ENCODE measurements at places on chromosomes 16 and 17.

DNA sequence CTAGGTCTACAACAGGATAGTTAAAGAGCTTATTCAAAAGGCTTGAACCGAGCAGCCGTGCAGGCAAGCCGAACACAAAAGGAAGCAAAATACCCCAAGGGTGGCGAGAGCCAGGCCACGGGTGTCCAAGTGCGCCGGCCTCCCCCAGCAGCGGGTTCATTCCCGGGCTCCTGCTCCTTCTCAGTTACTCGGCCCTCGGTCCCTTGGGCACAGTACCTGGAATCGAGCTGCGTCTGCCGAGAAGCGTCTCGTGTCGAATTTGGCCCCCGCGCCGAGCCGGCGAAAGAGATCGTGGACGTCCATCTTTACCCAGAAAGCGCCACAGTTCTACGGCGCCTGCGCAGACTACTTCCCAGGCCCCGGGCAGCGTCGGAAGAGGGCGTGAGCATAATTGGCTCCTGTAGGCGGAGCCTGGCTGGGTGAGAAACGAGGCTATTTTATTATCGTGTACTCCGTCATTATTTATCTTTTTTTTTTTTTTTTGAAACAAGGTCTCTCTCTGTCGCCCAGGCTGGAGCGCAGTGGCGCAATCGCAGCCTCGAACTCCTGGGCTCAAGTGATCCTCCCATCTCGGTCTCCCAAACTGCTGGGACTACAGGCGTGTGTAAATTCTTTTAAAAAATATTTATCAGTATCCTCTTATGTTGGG, at the start of gene DDX52:
Gene DDX52, minus strand, starts transcription at position 329 of the 649 bp plus-strand sequence. Its CDS starts 26 bp downstream, at position 303.
- peak; percentile 86 for DNase-seq

- DNase-seq = no peak
These were observed 25.4 kb upstream of the SLC38A8 start for GRCh38 chr16:84068041-84068440.

DNA sequence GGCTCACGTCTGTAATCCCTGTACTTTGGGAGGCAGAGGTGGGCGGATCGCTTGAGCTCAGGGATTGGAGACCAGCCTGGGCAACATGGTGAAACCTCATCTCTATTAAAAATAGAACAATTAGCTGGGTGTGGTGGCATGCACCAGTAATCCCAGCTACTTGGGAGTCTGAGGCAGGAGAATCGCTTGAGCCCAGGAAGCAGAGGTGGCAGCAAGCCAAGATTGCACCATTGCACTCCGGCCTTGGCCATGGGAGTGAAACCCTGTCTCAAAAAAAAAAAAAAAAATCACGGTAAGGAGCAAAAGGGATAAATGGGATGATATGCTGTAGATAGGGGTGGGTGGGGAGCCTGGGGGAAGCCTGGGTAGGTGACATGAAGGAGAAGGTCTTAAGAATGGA, 20.4 kb upstream of the TMEM98 start:
- no peak for DNase-seq

DNA sequence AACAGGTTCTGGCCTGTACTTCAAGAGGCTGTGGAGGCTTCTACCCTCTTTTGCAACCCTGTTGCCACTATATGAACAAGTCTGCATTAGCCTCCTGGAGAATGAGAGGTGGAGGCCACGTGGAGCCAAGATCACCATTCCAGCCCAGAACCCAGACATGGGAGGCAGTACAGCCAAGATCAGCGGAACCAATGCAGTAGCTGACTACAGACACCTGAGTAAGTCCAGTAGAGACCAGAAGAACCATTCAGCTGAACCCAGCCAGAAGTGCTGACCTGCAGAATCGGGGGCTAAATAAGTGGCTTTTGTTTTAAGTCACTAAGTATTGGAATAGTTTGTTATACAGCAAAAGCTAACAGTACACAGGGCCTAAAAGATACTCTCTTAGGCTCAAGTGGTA, 12.1 kb downstream of the FAM20A start:
- no peak for DNase-seq

DNA sequence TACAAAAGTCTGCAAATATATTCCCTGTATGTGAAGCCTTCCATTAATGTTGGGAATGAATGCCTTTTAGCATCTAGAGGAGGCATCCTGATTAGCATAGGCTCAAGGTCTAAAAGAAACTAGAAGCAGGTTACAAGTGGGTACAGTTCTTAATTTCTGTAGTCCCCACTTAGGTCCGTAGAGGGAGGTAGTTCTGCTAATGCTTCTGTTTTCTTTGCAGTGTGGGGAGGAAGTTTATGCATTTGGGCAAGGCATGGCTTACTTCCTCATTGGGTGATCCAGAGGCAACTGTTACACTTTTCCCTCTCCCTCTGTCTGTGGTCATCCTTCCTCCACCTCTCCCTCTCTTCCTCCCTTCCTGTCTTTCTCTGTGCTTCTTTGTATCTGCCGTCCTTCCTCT, 108.4 kb upstream of the ZKSCAN2 start:
- DNase-seq = no peak

DNA sequence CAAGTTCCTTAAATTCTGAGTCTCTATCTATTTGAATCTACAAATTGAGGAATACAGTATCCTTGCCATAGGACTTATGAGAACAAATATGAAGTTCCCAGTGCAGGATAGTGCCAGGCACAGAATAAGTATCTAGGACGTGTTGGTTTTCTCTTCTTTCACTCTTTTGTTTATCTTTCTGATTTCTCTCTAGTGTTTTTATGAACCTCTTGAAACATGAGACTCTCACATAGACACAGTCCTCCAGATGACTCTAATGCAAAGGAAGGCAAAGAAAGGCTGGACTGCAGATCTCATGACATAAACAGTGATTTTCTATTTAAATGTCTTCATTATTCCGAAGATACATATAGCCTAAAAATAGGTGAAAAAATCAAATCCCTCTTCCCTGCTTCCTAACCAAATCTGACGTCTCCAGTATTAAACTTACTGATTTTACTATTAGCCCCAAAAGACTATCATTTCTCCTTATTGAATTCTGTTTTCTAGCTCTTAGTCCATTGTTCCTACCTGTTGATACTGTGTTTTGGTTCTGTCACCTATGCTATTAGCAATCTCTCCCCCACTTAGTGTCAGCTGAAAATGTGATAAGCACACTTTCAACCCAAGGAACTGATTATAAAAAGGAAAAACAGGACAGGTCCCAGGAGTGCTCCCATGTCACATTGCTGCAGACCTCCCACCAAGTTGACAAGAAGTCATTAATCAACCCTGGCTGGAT, 24.9 kb upstream of the ADAMTS18 start:
- no peak for DNase-seq

DNA sequence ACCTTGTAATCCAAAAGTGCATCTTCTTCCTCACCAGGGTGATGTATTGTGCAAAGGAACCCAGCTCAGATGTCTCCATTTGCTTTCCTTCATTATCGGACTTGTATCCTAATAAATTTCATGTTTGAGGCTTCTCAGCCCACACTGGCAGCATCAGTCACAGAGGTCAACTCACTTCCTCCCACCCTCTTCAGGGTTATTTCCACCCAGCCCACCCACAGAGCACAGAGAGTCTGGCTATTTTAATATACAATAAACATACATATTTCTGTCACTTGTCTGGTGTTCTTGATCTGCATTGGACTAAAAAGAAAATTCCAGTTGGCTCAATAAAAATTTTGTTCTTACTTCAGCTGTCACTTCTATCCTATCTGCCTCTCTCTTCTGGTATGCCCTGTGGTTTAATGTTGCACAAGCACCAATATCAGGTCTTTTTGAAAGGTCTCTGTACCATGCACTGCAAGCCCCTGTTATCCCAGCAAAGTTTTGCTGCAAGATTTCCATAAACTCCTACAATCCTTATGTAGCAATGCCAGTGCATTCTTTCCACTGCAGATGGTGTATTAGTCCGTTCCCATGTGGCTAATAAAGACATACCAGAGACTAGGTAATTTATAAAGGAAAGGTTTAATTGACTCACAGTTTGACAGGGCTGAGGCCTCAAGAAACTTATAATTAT, 201.8 kb downstream of the CDH11 start:
- DNase-seq = no peak

DNA sequence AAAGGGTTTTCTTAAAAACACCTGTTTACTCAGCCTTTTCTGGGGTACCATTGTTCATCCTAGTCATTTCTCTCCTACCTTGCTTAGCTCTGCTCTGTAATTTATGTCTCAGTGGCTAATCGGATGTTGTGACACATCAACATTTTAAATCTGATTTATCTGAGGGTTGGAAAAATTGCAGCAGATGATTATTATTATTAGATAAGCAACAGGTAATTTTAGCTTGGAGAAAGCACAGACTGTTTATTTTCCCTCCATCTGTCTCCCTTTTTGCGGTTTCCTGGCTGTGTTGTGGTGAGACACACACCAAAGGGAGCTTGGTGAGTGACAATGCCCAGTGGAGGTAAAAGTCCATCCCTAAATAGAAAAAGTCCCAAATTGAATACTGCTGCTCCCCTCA, 389.9 kb downstream of the UTP18 start:
- DNase-seq = no peak

DNA sequence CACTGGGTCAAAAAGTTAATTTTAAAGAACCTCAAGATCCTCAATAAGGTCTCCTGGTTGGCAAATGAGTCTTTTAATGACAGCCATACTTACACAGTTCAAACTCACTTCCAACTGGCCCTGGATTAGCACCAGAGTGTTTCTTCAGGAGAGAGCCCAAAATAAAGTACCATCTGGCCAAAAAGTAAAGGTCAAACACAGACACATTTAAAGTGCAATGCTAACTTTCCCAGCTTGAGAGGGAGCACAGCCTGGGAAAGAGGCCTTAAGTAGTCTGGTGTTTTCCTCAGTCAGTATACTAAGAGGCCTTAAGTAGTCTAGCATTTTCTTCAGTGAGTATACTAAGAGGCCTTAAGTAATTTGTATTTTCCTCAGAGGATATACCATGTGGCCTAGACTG, 46.6 kb upstream of the ERN1 start:
- DNase-seq = no peak

- DNase-seq = no peak
These were observed 165.3 kb upstream of the ZNF267 start for GRCh38 chr16:31708348-31708747.

DNA sequence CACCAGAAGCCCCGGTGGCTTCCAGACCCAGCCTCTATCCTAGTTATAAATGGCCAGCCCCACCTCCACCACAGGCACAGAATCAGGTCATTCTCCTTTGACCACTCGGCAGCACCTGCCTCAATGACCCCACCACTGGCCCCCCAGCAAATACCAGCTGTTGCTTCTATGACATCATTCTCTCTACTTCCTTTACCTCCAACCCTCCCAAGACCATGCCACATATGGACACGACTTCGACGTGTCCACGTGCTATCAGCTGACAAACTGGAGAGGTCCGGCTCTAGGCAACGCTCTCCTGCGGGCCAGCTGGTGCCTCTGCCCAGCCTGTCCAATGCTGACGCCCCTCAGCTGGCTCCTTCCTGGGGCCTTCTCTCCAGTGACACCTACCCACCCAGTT, 5.9 kb downstream of the ALYREF start:
- no peak for DNase-seq

DNA sequence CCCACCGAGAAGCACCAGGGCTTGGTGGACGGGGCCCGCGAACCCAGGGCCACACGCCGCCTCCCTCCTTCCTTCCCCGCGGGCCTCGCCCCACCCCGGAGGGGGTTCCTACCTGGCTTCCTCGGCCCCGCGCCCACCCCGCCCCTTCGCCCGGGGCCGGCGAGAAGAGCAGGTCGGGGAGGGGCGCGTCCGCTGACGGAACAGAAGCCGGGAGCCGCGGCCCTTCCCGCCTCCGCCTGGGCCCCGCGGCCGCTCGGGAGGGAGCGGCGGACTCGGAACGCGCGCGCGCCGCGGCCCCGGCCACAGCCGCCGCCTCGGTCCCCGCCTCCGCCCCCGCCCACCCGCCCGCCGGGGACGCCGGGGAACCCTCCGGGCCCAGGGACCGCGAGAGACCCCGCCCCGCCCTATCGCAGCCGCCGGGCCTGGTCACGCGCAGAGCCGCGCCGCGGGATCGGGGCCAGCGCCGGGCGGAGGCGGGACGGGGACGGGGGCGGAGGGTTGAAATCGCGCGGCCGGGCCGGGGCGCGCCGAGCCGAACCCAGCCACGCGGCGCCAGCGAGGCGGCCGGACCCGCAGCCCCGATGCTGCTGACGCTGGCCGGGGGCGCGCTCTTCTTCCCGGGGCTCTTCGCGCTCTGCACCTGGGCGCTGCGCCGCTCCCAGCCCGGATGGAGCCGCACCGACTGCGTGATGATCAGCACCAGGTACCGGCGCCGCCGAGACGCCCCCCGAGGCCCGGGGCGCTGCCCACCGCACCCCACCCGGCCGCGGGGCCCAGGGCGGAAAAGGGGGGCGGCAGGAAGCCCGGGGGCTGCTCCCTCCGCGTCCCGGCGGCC, at the start of gene TLCD3A:
Gene TLCD3A, plus strand, starts transcription at position 530 of the 835 bp plus-strand sequence. Its CDS starts 52 bp downstream, at position 582.
- DNase-seq = peak; percentile 26

GRCh38 chr16:17776888-17777287, 306.1 kb upstream of the XYLT1 start:
- no peak for DNase-seq

- DNase-seq = no peak
These were observed 24.8 kb upstream of the ALOX15 start for GRCh38 chr17:4666296-4666695.

DNA sequence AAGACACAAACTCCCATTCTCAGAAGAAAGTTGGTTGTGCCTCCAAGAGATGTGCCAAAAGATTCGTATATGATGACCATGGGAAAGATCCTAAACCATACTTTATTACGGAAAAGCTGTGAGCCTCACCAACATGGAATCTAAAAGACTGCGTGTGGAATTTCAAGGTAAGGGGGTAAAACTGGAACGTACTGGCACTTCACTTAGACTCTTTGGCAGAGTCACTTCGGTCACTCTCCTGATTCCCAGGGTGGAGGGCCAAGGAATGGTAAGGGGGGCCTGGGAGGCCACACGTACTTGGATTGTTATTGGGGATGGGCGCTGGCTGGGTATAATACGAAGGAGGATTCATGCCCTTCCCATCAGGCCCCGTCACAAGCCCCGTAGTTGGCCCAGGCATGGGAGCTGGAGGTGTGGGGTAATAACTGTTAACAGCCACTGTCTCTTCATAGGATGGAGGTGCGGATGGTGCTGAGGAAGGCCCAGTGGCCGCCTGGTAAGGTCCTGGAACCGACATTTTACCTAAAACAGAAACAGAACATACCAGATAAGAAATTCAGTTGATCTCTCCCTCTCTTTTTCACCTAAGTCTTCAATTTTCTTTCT, 30.4 kb downstream of the LITAF start:
- no peak for DNase-seq

DNA sequence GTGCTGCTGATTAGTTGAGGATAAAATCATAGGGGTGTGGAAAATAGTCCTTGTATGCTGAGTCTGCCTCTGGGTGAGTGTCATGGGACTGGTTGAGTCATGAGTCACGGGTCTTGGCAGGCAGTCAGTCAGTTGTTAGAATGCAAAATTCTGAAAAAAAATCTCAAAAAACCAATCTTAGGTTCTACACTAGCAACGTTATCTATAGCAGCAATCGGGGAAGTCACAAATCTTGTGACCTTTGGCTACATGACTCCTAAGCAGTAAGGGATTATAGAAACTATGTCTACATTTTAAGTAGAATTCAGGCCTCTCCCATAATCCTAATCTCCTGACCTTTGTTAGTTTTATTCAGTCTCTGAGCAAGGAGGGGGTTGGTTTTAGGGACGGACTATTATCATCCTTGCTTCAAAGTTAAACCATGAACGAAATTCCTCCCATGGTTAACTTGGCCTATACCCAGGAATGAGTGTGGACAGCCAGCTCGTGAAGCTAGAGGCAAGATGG, 18.0 kb upstream of the PMFBP1 start:
- DNase-seq = no peak
